ENCODE measurements at places on chromosomes 4 and X.

DNA sequence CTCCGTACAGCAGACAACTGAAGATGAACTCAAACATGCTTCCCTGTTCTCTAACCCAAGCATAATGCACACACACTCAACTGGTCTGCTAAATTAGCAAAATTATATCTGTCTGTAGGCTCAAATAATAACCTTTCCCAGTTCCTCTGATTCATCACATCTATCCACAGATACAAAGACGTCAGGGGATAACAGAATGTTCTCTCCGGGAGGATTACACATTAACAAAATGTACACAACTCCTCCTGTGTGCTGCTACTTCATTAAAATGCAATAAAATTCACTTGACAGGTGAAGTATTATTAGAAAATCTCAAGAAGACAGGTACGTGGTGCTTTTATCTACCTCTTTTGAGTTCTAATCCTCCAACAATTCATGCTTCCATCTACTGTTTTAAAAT, 57.4 kb downstream of the FAT1 start:
- no peak for DNase-seq
- no peak overlapping the region for H3K4me3 ChIP-seq
- H3K27ac ChIP-seq = no peak overlapping the region

DNA sequence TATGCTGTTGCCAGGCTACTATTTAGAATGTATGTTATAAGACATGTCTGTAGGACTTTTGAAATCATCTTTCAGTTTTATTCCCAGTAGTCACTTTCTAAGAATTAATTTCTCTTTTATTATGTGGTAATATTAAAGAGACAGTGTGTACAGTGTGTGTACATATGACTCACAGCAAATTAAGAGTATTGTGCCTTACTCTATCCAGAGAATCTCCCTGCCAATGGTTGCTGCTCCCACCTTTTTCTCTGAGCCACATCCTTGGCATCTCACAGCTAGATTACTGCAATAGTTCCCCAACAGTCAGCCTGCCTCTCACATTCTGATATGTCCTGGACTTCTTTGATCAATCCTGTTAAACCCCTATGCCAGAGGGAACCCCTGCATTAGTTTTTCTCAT, 114.5 kb downstream of the ANXA5 start:
- DNase-seq = no peak
- H3K4me1 ChIP-seq = peaks cover 5% of the 10 kb centered on the region
- H3K4me3 ChIP-seq = no peak overlapping the region
- no peaks in the 10 kb centered on the region for H3K36me3 ChIP-seq
- no peaks in the 10 kb centered on the region for H3K27me3 ChIP-seq

GRCh38 chr4:7428261-7429068, 6.3 kb downstream of the PSAPL1 start:
- no peaks in the 10 kb centered on the region for H3K36me3 ChIP-seq
- peak; percentile 1 for DNase-seq
- H3K27ac ChIP-seq = no peak overlapping the region
- no peaks in the 10 kb centered on the region for H3K4me1 ChIP-seq
- no peak overlapping the region for H3K4me3 ChIP-seq

DNA sequence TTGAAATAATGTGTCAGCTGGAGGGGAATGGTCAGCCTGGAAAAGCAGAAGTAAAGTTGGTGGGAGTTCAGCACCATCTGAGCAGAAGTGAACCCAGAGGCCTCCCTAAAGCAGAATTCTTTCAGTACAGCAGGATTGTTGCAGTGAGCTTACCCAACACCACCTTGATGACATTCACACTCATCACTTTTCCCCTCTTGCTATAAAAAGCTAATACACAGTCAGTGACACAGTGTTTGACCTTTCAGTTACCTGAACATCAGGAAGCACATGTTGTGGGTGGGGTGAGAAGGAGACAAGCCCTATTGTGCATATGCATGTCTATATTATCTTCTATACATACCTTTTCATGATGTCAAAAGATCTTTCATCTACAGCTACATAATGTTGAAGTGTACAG, 624.7 kb upstream of the ZFP42 start:
- DNase-seq = no peak
- no peak overlapping the region for H3K27ac ChIP-seq
- no peaks in the 10 kb centered on the region for H3K4me1 ChIP-seq
- H3K36me3 ChIP-seq = no peaks in the 10 kb centered on the region
- H3K27me3 ChIP-seq = no peaks in the 10 kb centered on the region

DNA sequence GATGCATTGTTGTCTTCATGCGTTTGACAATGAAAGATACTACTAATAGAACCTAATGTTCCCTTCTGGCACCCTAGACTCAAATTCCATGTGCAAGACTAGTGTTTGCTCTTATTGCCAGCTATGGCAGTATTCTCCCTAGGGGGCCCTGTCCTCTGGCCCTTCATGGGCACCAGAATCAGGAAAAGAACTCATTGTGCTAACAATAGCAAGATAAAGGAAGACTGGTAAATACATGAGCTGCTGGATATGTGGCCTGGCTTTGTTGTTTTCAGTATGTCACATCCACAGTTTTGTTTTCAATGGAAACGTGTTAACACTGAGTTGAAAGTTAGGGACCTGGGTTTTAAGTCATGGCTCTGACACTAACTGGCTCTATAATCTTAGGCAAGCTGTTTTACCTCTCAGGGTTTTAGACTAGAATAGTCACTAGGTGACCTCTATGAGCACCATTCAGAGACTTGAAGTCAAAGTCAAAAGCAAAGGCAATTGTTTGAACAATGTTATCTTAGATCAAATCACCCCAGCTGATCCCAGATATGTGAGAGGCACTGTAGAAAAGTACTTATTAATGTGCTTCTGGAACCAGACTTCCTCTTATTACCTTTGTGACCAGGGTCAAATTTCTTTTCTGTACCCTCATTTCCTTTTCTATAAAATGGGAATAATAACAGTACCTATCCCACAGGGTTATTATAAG, 253.7 kb upstream of the DIAPH2 start:
- no peak for DNase-seq
- H3K27ac ChIP-seq = no peak overlapping the region
- no peaks in the 10 kb centered on the region for H3K4me1 ChIP-seq
- no peak overlapping the region for H3K4me3 ChIP-seq
- no peaks in the 10 kb centered on the region for H3K36me3 ChIP-seq

DNA sequence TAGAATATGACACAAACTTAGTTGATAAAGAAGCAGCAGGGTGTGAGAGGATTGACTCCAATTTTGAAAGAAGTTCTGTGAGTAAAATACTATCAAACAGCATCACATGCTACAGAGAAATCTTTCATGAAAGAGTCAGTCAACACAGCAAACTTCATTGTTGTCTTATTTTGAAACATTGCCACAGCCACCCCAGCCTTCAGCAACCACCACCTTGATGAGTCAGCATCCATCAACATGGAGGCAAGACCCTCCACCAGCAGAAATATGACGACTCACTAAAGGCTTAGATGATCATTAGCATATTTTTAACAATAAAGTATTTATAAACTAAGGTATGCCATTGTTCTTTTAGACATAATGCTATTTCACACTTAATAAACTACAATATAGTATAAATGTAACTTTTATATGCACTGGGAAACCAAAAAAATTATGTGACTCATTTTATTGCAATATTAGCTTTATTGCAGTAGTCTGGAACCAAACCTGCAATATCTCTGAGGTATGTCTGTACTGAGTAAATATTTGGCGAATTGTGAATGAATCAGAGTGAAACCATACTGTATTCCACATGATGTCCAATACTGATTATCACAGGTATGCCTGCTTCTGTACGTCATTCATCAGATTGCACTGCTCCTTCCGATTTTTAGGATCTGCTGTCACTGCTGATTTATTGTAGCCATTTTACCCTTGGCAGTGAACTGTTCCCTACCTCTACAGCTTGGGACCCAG, 11.6 kb downstream of the FRMPD4 start:
- no peak overlapping the region for H3K4me3 ChIP-seq
- H3K4me1 ChIP-seq = no peaks in the 10 kb centered on the region
- no peak for DNase-seq
- H3K36me3 ChIP-seq = no peaks in the 10 kb centered on the region

GRCh38 chr4:172596206-172596605, 572.4 kb upstream of the GALNT7 start:
- no peaks in the 10 kb centered on the region for H3K27me3 ChIP-seq
- DNase-seq = no peak
- no peaks in the 10 kb centered on the region for H3K36me3 ChIP-seq
- no peak overlapping the region for H3K27ac ChIP-seq
- no peaks in the 10 kb centered on the region for H3K4me1 ChIP-seq

DNA sequence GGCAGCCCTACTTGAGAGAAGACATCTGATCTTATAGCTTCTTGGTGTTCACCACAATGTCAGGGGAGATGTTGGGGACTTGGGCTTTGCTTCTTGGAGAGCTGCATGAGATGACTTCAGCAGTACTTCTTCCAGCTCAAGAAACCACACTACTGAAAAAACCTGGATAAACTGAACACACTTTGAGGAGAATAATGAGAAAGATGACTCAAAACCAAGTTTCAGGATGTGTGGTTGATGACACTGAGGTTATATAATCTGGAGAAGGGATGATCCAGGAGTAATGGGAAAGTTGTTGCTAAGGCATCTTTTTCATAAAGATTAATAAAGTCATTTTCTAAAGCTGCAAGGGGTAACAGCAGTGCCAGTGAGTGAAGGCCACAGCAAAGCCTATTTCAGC, 58.4 kb upstream of the PNPLA4 start:
- H3K4me3 ChIP-seq = no peak overlapping the region
- H3K27me3 ChIP-seq = no peaks in the 10 kb centered on the region
- no peak for DNase-seq
- no peaks in the 10 kb centered on the region for H3K4me1 ChIP-seq
- H3K36me3 ChIP-seq = no peaks in the 10 kb centered on the region
- H3K27ac ChIP-seq = no peak overlapping the region

DNA sequence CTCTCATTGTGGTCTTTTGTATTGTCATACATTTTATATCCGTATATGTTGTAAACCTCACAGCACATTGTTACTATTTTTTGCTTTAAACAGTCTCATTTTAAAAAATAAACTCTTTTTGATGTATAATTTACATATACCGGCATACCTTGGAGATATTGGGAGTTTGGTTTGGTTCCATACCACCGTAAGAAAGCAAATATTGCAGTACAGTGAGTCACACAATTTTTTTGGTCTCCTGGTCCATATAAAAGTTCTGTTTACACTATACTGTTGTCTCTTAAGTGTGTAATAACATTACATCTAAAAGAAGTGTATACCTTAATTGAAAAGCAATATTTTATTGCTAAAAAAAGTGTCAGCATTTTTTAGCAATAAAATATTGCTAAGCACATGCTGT, 70.0 kb downstream of the KDM6A start:
- no peaks in the 10 kb centered on the region for H3K27me3 ChIP-seq
- no peaks in the 10 kb centered on the region for H3K4me1 ChIP-seq
- H3K27ac ChIP-seq = no peak overlapping the region
- no peaks in the 10 kb centered on the region for H3K36me3 ChIP-seq
